Activated CD4-positive, alpha-beta T cell treated with anti-CD3 and anti-CD28 coated beads, Interleukin-2, amount 50 U/mL, for 1 hour (primary cell): ENCODE measurements at places on chromosomes 7 and 10.

DNA sequence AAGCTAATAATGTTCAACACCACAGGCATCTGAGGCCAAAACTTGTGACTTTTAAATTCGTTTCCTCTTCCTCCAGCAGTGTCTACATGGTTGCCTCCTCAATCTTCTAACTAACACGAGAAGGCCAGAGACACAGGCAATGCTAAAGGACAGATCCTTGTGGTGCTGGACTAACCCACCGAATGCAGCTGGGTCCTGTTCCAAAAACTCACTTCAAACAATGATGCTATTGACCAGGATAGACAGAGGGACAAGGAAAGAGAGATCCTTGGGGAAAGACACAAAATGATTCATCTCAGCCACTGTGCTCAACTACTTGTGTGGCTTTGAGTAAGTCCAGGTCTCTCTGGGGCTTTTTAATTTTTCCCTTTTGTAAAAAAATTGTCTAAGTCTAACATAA lies 107.6 kb downstream of the KCNMA1 start:
- DNase-seq, result no peak

DNA sequence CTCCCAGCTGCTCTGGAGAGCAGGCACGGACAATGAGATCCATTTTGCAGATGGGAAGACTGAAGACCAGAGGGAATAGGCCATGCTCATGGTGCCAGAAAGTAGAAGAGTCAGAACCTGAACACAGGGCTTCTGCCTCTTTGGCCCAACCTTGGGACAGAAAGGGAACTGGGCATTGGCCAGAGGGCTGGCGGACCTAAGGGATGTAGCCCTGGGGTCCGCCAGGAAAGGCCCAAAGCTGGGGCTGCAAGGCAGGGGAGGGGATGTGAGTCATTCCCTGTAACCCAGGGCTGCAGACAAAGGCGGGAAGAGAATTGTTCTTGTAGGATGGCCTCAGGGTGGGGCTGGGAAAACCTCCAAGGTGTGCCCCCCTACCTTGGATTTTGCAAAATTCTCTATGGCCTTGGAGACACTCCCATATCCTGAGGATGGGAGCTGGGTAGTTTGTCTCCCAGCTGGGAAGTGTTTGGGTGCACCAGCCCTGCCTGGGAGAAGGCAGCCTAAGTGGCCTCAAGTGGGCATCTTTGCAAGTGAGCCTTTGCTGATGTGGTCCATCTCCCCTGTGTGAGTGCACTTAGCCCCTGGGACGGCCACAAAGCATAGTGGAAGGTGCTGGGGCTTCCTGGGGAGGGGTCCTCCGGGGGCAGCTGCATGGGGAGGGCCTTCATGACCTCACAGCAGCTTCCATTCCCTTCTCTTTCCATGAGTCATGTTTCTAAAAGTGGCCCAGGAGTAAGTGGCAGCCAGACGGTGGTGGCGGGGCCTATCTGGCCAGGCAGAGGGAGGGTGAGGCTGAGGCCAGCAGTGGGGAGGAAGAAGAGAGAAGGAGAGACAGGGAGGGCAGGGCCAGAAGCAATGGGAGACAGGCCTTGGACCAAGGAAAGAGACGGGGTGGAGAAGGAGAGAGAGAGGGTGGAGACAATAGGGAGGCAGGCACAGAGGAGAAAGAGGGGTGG lies 9.2 kb downstream of the AQP1 start:
- no peak for DNase-seq

DNA sequence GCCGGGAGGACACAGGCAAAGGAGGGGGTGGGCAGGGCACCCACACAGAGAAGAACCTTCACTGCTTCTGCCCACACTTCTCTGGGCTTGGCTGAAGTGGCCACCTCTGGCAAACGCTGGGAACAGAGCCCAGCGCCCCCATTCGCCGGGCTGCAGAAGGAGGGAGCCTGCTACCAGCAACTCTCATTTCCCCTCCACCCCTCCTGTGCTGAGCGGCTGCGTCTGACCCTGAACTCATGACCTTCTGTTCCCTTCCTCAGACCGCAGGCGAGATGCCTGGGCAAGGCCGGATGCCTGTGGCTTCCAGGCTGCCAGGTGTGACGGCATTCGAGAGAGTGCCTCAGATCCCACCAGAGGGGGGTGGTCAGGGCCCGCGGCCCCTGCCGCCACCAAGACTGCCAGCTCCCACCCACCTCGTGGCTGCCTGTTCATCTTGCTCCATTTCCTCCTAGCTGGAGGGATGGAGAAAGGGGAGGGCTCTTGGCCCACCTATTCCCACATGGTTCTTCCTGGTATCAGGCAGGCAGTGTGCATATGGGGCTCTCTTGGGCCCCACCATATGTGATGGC lies 19.8 kb downstream of the DNAJB12 start:
- DNase-seq, result peak; percentile 80

GRCh38 chr10:64101606-64102263 lies 580.5 kb downstream of the REEP3 start:
- no peak for DNase-seq

DNA sequence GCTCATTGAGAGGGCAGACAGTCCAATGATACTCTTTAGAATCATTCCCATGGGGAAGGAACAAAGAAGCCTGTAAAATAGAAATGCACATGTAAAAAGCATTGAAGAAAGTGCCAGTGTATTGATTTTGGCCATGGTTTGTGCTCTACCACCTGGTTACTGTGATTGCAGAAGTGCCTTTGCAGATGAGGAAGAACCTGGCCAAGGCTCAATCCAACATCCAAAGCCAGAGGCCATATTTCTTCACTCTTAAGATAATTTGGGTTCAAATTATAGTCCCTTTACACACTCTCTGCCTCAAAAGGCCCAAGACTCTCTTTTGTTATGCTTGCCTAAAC lies 122.1 kb downstream of the EGFR start:
- DNase-seq, result no peak

DNA sequence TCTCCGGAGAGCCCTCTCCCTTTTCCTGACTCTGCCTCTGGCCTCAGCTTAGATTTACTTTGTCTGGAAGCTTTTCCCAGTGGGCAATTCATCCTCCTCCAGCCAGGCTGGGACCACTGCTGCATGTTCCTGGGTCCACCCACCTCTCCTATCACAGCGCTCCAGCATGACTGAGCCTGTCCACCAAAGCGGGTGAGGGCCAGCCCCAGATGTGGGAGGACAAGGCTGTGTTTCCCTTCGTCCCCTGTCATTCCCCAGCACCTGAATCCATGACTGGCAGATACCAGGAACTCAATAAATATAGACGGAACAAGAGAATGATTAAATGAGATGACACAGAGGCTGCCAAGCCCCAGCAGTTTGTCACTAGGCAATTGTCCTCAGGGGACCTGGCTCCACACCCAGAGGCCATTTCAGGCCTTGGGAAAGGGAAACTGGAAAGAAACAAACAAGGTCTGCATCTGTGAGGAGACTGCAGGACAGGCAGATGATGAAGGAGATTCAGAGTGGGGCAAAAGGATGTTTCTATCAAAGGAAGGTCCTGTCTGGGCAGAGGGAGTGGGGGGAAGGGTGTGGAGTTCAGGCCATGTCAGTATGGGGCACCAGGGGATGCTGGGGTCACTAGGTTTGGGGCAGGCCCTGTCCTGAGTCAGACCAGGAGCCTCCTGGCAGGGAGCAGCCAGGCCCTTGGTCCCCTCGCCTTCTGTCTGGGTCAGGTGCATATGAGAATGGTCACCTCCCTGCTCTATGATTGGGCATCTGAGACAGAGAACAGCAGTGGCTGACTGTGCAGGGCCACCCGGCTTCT lies 576.4 kb downstream of the GRID1 start:
- no peak for DNase-seq

DNA sequence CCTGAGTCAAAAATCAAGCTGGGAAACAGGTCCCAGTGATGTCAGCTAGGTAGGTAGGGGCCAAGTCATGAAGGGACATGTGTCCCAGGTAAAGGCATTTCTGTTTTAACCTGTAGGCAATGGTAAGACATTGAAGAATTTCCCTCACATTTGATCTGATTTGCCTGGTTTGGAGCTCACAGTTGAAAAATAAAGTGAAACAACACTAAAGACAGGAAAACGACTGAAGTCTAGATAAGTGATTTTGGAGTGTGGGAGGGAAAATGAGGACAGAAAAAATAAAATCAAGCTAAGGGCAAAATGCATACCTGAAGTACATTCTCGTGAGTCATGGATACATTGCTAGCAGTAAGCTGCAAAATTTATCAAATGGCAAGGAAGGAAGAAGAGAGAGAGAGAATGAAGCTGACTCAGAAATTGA lies 169.9 kb downstream of the SKIDA1 start:
- no peak for DNase-seq

GRCh38 chr7:105980645-105981396 lies 17.8 kb downstream of the CDHR3 start:
- DNase-seq, result no peak

- DNase-seq, result no peak
These were observed 150.4 kb upstream of the PRPS1L1 start for GRCh38 chr7:18177815-18178660.

DNA sequence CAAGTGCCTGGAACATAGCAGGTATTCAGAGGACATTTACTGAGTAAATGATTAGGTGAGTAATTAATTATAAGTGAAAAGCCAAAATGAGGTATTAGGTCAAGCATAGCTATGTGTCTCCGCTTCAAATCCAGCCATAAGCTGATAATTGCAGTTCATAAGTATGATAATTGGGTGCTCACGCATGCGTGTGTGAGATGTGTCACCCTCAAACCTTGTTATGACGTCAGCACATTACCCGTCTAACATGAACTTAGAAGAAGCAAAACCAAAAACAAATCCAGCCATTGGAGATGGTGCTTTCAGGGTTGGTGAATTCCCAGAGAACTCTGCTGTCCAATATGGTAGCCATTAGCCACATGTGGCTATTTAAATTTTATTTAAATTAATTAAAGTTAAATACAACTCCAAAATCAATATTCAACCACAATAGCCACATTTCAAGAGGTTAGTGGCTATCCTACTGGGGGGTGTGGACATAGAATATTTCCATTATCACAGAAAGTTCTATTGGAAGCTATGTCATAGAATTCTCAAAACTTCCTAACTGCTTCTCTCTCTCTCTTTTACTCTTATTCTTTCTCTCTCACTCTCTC lies at the start of gene CPA5:
Gene CPA5 (plus strand): TSS at position 546 of the 596 bp plus-strand sequence. CDS start 1,670 bp downstream, outside the sequence.
- DNase-seq, result no peak
